ENCODE measurements at places on chromosomes 3 and 15. TPM values are rescaled to one million over a fixed set of nuclear protein-coding genes. Genes with fewer than 3 reads are reported as not detected.

The HDC gene
- total RNA-seq, result not detected

The DNAH12 gene
- total RNA-seq, result under 0.01 TPM

The SLC9C1 gene
- 0.70 TPM for total RNA-seq

The SST gene
- total RNA-seq, result not detected

The LRRC3B gene
- not detected for total RNA-seq

The ECE2 gene
- not detected for total RNA-seq

The WDR76 gene
- 1.9 TPM for total RNA-seq

The SNTN gene
- not detected for total RNA-seq

The FBXL2 gene
- total RNA-seq, result 14.6 TPM

The VPS33B gene
- 6.3 TPM for total RNA-seq

The DLEC1 gene
- total RNA-seq, result under 0.01 TPM

The RAB6B gene
- 0.30 TPM for total RNA-seq

The WWTR1 gene
- 108 TPM for total RNA-seq

The ADGRG7 gene
- 0.12 TPM for total RNA-seq

The PAK6 gene
- not detected for total RNA-seq

The MCTP2 gene
- 4.7 TPM for total RNA-seq
